Substantia nigra (tissue), 51 donors: ENCODE measurements at places on chromosomes 13 and 19.

DNA sequence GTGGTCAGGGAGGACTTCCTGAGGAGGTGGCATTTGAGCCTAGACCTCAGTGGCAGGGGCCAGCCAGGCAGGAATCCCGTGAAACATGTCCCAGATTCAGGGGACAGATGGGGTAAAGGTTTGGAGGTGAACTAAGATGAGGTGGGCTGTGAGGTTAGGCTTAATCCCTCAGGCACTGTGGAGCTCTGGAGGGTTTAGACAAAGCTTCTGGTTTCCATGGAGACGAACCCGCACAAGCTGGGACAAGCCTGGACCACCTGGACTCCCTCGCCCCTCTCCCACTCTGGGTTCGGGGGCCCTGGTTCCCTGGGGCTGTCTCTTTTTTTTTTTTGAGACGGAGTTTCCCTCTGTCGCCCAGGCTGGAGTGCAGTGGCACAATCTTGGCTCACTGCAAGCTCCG lies 15.7 kb downstream of the TJP3 start:
- DNase-seq = no peak

GRCh38 chr19:1389033-1389940 lies 5.6 kb downstream of the NDUFS7 start:
- peak; percentile 36 for DNase-seq

GRCh38 chr13:80988391-80989151 lies 647.6 kb upstream of the SPRY2 start:
- no peak for DNase-seq

DNA sequence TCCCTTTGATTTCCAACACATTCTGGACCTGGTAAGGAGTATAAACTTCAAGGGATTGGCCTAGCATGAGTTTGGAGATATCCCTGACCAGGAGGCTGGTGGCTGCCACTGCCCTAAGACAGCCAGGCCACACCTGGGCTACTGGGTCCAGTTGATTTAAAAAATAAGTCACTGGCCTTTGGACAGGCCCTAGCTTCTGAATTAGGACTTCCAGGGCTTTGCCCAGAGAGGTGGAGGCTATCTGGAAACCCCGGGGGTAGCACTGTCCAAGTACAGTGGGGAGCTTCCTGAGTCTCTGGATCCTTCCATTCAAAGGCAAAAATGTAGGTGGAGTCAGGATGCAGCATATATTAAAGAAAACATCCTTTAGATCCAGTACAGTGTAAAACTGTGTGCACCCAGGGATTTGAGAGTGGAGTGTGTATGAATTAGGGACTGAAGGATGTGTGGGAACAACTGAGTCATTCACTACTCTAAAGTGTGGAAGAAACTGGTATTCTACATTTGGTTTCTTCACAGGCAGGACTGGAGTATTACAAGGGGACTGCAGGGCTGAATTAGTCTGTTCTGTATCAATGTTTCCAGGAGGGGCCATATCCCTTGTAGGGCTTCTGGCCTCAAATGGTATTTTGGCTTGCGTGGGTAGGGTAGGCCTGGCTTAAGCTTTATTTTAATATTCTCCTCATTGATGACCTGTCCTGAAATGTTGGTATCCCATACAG lies 14.8 kb upstream of the FCGBP start:
- no peak for DNase-seq

GRCh38 chr13:31224963-31225559 lies 25.3 kb downstream of the B3GLCT start:
- no peak for DNase-seq

GRCh38 chr13:23656637-23657371 lies 86.6 kb downstream of the TNFRSF19 start:
- no peak for DNase-seq
